SJSA1 (cell line): ENCODE measurements at places on chromosomes 12 and 14. TPM values are rescaled to one million over a fixed set of nuclear protein-coding genes. Genes with fewer than 3 reads are reported as not detected.

GRCh38 chr14:69291891-69292561 lies 32.1 kb downstream of the GALNT16 start:
- no peaks in the 10 kb centered on the region for H3K4me1 ChIP-seq
- H3K36me3 ChIP-seq, result no peaks in the 10 kb centered on the region
- H3K27ac ChIP-seq, result no peak overlapping the region

DNA sequence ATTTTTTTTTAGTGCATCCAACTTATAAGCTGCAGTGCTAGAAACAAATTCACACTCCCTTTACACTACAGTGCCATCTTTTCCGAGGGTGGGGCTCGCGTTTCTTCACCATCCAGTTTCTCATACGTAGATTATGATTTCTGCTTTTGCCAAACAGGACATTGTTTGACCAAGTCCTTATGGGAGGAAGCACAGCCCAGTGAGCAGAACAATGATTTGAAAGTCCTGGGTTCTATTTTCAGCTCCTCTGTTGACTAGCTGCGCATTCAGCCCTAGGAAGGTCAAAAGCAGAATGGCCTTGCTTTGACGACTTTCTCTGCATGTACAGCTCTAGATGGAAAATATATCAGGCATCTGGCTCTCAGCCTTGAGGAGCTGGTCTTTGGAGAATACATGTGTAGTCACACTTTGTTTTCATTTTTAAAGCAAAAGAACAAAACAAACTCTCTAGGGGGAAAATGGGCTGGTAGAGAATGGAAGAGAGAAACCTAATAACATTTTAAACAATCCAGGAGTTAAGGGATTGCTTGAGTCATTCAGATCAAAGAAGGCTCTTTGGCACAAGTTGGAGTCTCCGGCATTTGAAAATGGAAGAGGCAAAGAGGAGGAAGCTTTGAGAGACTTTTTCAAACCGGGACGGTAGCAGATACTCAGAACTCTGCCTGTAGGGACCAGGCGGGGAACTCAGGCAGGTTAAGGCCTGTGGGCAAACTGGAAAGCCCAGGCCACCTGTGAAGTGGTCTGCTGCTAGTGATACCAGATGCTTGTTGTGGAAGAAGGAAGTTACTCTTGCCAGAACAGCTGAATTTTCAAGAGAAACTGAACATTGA lies 257.3 kb upstream of the PLEKHG7 start:
- no peak for DNase-seq
- H3K4me1 ChIP-seq, result no peaks in the 10 kb centered on the region
- no peaks in the 10 kb centered on the region for H3K36me3 ChIP-seq
- no peak overlapping the region for H3K27ac ChIP-seq
- no peaks in the 10 kb centered on the region for H3K27me3 ChIP-seq

DNA sequence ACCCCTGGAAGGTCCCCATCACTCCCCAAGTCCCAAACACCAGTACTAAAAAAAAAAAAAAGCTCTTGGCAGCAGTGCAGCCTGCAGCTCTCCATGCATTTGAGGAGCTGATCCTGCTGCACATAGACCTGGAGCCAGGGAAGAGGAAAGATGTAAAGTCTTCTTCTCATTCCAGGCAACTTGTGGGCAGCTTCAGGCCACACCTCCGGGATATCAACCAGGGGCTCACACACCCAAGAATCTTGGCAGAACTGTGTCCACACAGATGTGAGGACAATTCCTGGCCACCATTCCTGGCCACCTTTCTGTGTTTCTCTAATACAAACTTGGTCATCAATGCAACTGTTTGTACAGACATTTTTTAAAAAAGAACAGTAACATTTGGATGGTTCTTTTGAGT lies 72.7 kb downstream of the TMEM132C start:
- H3K36me3 ChIP-seq, result no peaks in the 10 kb centered on the region
- no peaks in the 10 kb centered on the region for H3K27me3 ChIP-seq
- no peaks in the 10 kb centered on the region for H3K4me1 ChIP-seq
- DNase-seq, result no peak

DNA sequence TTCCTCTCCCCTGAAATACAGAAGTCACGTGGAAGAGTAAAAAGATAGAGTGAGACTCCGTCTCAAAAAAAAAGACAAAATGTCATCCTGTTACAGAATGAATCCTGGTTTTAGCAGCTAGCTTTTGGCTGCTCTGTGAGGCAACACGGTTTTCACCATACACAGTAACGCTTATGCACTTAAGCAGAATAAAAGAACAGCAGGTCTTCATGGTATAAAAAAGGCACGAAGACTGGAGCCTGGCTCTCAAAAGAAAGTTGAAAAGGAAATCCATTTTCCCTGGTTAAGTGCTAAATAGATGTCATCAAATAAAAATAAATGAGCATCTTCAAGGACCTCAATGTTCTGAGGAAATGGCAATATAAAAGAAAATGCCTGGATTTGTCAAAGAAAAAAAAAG lies 444.1 kb downstream of the IPO8 start:
- H3K27me3 ChIP-seq, result no peaks in the 10 kb centered on the region
- no peak for DNase-seq
- H3K27ac ChIP-seq, result no peak overlapping the region
- no peak overlapping the region for H3K4me3 ChIP-seq

GRCh38 chr14:60349663-60350365 lies 100.8 kb downstream of the PPM1A start:
- no peaks in the 10 kb centered on the region; the same call in 1 of the 2 replicates for H3K27me3 ChIP-seq
- H3K4me3 ChIP-seq, result no peak overlapping the region
- no peaks in the 10 kb centered on the region for H3K36me3 ChIP-seq
- no peak overlapping the region for H3K27ac ChIP-seq
- DNase-seq, result peak; percentile 17

- no peaks in the 10 kb centered on the region for H3K36me3 ChIP-seq
- H3K4me3 ChIP-seq, result no peak overlapping the region
- no peak for DNase-seq
Measured at GRCh38 chr14:39621223-39621622, 189.0 kb upstream of the FBXO33 start.

The TESPA1 gene
- 0.05 TPM in 1 of 2 replicates, not detected in the other for total RNA-seq
